Stimulated activated CD4-positive, alpha-beta T cell treated with anti-CD3 and anti-CD28 coated beads, TNF-alpha, amount 100 ng/mL, for 24 hours (primary cell): ENCODE measurements at places on chromosomes 3 and 15.

- DNase-seq = no peak
Measured at GRCh38 chr3:121718205-121718846, 31.2 kb downstream of the GOLGB1 start.

GRCh38 chr3:39485547-39485946 lies 18.1 kb downstream of the MOBP start:
- DNase-seq = no peak

GRCh38 chr3:166285001-166285400 lies 447.8 kb upstream of the BCHE start:
- DNase-seq = no peak

GRCh38 chr3:61803983-61804382 lies 242.6 kb downstream of the PTPRG start:
- DNase-seq = no peak

DNA sequence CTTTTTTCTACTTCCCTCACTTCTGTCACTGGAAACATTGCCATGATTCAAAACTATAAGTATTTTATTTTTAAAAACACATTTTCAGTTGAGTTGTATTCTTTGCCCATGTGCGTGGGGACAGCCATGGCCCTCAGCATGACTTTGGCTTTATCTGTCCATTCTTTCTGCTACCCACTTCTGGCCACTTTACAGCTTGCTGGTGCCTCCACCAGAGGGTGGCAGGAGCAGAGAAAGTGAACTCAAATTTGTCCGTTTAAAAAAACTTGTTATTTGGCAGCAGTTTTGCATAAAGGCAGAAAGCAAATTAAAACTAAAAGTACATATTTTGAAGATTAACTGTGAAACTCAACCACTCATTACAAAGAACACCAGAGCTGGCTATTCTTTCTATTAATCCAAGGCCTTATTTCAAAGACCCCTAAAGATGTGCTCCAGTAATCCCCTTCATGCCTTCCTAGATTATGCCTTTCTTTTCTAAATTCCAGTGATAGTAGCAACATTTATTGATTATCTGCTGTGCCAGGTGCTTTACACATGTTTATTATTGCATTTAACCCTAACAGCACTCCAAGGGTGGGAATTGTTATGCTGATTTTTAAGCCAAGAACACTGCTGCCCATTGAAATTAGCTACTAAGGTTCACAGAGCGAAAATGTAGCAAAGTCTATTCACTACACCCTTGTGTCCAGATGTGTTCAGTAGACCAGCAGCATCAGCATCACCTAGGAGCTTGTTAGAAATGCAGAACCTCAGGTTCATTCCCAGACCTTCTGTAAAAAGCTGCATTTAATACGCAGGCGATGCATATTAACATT lies 134.8 kb downstream of the THRB start:
- DNase-seq = no peak

GRCh38 chr3:62159056-62159708 lies 214.2 kb downstream of the FEZF2 start:
- no peak for DNase-seq

DNA sequence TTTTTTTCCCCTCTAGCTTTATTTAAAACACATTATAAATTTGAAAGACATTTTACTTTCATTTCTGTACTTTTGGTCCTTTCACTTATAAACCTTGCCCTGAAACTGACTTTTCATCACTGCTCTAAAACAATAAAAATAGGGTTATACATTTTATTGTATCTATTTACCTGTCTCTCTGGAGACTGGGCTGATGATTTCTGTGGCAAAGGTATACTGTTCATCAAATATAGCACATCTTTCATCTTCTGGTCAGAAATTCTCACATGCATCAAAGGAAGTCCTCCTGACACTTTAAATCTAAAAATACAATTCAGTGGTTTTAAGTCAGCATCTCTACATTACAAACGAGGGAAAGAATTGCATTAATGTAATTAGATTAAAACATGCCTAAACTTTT lies 86.1 kb downstream of the VPS13C start:
- no peak for DNase-seq

- DNase-seq = no peak
Measured at GRCh38 chr3:113663761-113664160, 32.7 kb downstream of the USF3 start.

GRCh38 chr15:70720228-70721016 lies 42.9 kb downstream of the UACA start:
- DNase-seq = no peak

DNA sequence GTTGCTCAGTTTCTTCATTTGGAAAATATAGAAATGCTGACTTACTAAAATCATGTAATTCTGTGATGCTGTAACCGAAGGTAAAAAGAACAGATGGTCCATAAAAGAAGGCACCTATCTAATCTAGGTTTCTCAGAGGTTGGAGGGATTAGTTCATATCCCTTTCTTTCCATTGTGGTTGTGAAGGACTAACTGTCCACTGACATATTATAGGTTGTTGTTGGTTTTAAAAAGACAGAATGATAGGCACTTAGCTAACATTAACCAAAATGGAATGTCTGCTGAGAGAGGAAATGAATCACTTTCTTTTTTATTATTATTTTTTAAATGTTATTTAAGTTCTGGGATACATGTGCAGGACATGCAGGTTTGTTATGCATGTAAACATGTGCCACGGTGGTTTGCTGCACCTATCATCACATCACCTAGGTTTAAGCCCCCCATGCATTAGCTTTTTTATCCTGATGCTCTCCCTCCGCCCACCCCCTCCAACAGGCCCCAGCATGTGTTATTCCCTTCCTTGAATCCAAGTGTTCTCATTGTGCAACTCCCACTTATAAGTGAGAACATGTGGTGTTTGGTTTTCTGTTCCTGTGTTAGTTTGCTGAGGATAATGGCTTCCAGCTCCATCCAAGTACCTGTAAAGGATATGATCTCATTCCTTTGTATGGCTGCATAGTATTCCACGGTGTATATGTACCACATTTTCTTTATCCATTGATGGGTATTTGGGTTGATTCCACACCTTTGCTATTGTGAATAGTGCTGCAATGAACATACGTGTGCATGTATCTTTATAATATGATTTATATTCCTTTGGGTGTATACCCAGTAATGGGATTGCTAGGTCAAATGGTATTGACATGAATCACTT lies 45.8 kb downstream of the ALDH1A2 start:
- DNase-seq = no peak

DNA sequence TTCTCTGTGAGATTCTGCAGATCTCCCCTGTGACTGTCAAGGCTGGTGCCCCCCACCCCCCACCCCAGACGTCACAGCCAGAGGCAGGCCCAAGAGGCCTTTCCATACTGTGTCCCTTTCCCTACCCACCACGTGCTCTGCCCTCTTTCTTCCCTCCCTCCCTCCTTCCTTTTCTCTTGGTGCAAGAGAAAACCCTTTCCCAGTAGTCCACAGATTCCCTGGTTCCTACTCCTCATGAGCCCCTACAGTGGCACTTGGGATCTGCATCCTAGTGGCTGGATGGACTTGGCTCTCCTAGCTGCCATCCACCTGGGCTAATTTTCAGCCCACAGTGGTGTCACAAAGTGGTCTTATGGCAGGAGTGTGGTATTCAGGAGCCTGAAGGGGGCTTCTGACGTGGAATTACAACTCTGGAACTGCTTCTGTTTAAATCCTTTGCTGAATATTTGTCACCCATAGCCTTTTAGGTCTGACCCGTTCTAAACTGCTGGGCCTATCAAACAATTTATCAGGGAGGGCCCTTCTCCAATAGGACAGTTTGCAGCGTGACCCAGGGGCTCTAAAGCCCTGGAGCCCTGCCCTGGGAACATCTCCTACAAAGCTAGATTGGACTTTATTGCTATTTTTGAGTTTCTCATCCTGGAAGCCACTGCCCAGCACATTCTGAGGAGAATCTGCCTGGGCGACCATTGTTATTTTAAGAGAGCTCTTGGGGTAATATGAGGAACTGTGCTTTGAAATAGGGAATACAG lies 35.3 kb downstream of the KLF13 start:
- DNase-seq = no peak

GRCh38 chr3:12222775-12223485 lies 64.2 kb upstream of the TIMP4 start:
- no peak for DNase-seq

- no peak for DNase-seq
Measured at GRCh38 chr3:188076176-188076575, 77.8 kb upstream of the LPP start.

DNA sequence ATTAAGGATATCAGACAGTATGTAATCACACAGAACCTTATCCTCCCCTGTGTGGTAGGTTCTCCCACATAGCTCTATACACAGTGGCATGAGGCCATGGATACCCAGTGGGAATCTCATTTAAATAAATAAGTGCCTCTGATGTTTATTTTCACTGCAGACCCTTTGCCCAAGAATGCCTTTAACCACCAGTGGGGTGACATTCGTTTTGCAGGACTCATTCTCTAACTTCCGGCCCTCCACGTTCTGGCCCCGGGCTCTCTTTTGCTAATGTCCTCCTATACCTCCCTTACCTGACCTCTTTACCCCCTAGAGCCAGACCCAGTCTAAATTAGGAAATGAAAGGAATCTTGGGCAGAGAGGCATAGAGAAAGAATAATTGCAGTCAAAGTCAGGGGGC lies 8.3 kb downstream of the CCDC80 start:
- DNase-seq = no peak

DNA sequence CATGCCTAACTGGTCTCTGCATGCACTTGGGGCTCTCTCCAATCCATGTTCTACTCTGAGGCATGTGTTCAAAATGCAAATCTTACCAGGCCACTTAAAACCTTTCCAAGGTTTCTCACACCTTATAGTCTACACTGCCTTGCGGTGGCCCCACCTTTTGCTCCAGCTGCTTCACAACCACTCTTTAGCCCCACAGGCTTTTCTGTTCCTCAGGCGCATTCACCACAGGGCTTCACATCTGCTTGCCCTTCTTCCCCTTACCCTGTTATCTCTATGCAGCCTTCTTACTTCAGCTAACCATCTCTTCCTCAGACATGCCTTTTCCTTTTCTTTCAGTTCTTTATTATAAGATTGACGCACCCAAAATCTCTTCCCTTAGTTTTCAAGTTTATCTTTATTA lies 37.8 kb downstream of the MINDY4B start:
- DNase-seq = no peak
